ENCODE measurements at places on chromosomes 4 and X.

DNA sequence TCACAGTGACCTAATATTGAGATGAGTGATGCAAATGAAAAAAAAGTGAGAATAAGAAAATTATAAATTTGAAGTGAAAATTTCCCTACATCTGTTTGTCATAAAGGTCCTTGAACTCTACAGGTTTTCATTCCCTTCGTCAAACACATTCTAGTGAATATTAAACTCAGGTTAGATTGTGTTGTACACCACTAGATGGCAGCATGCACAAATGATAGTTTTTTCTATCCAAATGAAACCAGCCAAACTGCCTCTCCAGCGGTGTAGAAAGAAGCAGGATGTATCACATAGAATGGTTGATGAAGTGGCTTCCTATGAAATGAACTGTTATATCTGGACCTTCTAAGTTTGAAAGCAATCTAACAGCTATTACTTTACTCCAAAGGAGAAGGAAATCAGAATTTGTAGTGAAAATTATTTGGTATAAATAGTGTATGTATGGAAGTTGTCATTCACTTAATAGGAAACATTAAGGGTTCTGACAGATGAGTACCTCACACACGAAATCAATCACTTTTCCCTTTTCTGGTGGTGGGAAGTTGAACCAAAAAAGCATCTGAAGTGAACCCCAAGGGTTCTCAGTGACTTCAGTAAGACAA is 382.7 kb downstream of the UNC5C start:
- peak; percentile 29 for DNase-seq

GRCh38 chrX:72712094-72712755 is 1.9 kb downstream of the PHKA1 start:
- DNase-seq, result no peak

GRCh38 chr4:42497142-42497910 is 100.0 kb downstream of the SHISA3 start:
- no peak for DNase-seq

- no peak for DNase-seq
Observed at GRCh38 chrX:41558531-41558930, 111.4 kb downstream of the NYX start.

DNA sequence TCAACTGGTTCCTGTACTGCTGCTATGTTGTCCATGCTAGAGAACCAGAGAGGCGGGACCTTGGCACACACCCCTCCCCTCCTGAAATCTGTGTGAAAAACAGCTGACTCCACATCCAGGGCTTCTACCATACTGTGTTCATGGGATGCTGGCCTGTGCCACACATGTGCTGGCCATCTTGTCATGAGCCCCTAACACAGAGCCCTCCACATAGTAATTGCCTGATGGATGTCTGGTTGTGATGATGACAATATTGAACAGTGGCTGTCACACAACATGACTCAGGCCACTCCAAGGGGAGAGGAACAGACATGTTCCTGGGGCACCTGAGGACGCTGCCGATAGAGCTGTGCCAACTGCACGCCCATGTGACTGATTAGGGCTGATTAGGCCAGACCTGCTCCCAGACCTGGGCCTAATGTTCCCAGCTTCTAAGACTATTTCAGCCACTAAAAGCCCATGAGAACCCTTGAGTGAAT is 13.1 kb downstream of the SLC25A5 start:
- no peak for DNase-seq

DNA sequence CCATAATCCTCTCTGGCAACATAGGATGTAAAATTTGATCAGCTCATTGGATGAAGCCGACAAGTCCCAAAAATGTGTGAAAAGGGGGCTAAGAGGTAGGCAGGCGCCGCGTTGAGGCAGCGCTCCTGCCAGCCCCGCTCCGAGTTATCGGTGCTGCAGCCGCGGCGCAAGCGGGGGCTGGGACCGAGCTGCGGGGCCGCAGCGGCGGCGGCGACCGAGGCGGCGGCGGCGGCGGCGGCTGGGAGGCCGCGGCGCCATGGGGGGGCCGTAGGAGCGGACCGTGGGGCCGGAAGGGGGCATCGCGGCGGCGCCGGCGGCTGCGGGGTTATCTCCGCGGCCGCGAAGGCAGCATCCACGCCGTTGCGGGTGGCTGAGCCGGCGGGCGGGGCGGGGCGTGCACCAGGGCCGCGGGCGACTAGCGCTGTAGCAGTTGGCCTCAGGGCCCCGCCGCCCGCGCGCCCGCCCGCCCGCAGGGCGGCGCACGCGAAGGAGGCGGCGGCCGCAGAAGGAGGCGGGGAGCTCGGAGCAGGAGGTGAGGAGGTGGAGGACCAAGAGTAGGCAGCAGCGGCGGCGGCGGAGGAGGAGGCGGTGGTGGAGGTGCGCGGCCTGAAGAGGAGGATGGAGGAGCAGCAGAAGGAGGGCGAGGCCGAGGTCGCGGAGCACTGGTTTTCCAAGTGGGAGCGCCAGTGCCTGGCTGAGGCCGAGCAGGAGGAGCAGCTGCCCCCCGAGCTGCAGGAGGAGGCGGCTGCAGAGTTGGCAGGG is 126.0 kb upstream of the CXorf66 start:
- DNase-seq, result peak; percentile 42

- peak; percentile 98 for DNase-seq
Observed at GRCh38 chr4:165327211-165328100, at the start of gene MSMO1. TSS of gene MSMO1 (plus strand) at chr4:165327669. CDS start at chr4:165333371, 5,702 bp downstream.

DNA sequence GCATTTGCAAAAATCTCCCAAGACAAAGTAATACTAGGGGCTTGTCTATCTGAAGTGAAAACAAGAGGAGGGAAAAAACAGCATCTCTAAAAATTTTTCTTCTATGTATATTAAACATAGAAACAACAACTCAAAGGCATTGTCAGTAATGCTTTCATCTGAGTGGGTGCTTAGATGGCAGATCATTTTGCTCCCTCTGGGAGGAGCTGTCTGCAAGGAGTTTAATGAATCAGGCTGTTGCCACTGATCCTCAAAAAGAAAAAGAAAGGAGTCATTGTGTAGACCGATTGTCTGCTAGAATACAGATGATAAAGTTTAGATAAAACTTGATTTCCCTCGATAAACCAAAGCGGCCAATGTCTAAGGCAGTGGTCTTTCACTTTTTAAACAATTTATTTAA is 49.7 kb upstream of the KLHL8 start:
- DNase-seq, result no peak

GRCh38 chr4:123874063-123874462 is 477.5 kb downstream of the SPRY1 start:
- no peak for DNase-seq

DNA sequence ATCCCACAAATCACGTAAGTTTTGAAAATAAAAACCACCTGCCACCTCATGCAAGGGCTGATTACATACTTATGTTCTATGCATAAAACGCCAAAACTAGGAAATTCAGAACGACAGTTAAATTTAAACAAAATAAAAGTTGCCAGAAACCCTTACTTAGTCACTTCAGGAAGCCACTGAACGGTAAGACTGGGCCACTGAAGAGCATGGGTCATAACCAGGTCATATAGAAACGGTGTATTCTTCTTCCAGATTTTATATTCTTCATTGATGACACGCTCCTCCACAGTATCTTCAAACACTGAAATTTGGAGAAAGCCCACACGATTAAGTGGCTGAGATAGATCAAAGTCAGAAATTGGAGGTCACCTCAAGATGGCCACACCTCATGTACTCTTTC is 1.2 kb downstream of the RBBP7 start:
- DNase-seq, result peak; percentile 10

DNA sequence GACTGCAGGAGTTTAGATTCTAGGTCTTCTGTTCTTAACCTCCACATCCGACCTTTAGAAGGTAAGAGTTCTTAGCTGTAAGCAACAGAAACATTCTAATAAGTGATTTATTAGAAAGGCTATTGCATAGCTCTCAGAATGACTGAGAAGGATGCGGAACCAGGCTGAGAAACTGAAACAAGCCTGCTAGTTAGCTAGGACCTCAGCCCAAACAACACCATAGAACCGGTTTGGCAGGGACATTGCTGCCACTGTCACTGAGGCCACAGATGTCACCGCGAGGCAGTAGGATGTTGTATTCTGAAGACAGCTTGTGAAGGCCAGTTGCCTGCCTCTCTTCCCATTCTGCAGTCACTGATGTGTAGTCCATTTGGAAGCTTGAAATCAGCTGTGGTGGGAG is 160.0 kb upstream of the ARX start:
- DNase-seq, result no peak

- no peak for DNase-seq
Observed at GRCh38 chr4:162522724-162523123, 358.9 kb upstream of the FSTL5 start.

DNA sequence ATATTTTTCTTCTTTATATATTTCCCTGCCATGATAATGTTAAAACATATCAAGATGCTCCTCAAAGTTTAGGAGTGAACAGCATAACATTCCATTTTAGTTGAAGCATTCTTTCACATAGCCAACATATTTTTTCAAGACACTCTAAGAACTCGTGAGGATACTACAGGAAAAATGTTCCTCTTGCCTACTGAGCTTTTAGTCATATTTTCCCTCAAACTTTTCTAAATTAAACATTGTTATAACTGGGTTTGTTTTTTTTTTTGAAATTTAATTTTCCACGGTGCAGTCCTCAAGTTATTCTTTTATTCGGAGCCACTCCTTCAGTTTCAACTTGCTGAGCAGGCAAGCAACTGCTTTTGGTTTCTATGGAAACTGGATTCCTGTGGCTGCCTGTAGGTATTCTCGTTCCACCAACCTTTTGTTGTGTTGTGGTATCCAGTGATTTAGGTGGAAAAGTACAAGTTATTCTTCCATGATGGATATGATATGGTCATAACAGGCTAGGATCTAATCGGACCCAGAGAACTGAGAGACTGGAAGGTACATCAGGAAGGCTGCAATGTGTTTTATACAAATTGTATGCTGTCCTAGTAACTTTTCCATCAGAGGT is 248.0 kb downstream of the TRIML1 start:
- DNase-seq, result no peak

DNA sequence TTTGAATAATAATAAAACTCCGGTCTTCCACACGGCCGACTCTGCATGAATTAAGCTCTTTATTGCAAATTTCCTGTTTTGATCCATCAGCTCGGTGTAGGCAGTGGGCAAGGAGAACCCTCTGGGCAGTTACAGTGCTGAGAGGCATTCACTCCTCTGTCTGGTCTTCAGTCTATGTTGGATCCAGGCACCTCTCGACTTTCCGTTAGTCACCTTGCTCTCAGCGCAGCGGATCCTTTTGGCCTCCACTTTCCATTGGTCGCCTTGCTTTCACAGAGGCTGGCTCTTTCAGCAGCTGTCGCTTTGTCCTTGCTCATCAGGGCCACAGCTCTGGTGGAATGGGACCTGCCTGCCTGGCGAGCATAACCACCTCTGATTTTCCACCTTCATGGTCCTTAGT is 52.9 kb downstream of the TRMT44 start:
- no peak for DNase-seq

DNA sequence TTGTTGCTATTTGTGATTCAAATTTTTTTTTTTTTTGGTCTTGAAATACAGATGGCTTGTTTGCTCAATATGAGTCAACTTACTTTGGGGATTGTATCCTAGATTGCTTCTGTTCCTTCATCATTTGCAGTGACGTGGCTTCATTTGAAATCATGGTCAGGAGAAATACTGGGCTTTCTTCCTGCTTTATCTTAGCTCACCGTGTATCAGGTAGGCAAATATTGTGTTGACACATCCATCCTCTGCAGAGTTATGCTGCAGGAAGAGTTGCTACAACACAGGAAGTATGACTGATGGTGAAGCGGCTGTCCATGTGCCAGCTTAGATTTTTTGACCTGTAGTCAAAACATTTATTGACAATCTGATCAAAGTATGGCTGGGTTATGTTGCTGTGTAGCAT is 232.2 kb downstream of the C4orf33 start:
- no peak for DNase-seq

GRCh38 chr4:112173593-112174558 is 28.6 kb downstream of the FAM241A start:
- no peak for DNase-seq

GRCh38 chr4:45554423-45554822 is 569.4 kb downstream of the GABRG1 start:
- no peak for DNase-seq

DNA sequence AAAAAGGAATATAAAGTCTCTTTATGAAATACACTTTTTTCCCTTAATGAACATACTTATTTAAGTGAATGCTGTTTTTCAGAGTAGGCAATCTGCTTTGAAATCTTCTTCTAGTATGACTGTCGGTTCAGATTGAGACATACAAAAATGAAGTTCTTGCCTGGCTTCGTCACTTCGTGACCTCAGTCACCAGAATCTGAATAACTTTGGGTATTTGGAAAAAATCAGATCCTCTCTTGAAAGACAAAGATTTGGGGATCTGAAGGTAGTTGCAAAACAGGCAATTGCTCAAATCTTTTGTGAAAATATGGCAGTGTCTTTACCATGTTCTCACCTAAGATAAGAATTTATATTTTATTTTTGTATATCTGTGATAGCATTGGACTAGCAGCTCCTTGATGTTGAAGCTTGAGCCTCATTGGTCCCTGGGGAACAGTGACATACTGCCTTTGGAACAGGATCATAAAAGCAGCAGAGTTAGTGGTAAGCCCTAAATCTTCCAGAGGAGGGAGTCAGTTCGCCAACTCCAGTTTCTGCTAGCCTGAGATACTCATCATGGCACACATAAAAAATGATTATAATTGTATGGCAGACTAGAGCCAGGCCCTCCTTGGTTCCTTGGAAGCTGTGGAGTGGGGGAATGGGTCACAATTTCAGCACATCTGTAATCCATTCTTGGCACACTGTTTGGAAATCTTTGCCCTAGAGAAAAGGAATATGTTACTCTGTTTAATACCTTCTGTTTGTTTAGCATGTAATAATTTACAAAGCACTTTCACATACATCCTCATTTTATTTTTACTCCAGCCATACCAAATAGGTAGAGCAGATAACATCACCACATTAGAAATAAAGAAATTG is 5.0 kb downstream of the ARFIP1 start:
- DNase-seq, result no peak

GRCh38 chr4:107192601-107193000 is 156.5 kb upstream of the DKK2 start:
- DNase-seq, result no peak

GRCh38 chr4:85656759-85657505 is 182.0 kb downstream of the ARHGAP24 start:
- DNase-seq, result no peak

- DNase-seq, result no peak
Observed at GRCh38 chr4:78662658-78663057, 111.1 kb downstream of the ANXA3 start.

DNA sequence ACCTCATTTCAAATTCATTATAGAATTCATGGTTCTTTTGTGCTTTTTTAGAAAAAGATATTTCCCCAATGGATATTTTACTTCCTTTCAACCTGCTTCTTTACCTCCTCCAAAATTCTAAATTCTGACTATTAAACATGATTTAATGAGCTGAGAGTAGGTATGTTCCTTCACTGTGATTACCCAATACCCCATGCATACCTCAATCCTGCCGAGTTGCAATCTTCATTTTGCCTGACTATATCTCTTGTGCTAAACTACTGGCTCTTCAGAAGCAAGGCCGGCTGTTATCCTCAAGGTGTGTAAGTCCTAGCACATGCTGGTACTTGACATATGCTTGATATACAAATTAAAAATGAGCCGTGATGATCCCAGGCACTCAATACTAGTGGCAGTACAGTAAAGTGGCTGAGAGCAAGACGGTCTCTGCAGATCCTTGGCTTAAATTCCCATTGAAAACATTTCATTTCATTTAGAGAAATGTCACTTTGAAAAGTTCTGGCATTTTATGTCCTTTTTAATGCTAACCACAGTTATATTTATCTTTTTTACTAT is 320.4 kb downstream of the KCNIP4 start:
- no peak for DNase-seq
